Hematopoietic multipotent progenitor cell treated with erythropoietin and hydrocortisone succinate and interleukin-3 and kit ligand, for 4 days (in vitro differentiated cells): ENCODE measurements at places on chromosomes 11 and 22.

- no peak for DNase-seq
Measured at GRCh38 chr11:85540635-85541205, 86.4 kb downstream of the DLG2 start.

- DNase-seq = no peak
Measured at GRCh38 chr11:2538951-2539350, 94.1 kb downstream of the KCNQ1 start.

- no peak for DNase-seq
Measured at GRCh38 chr11:111735262-111736116, 30.7 kb downstream of the PPP2R1B start.

- DNase-seq = peak; percentile 91
Measured at GRCh38 chr11:61947486-61948210, 2.5 kb upstream of the BEST1 start.

DNA sequence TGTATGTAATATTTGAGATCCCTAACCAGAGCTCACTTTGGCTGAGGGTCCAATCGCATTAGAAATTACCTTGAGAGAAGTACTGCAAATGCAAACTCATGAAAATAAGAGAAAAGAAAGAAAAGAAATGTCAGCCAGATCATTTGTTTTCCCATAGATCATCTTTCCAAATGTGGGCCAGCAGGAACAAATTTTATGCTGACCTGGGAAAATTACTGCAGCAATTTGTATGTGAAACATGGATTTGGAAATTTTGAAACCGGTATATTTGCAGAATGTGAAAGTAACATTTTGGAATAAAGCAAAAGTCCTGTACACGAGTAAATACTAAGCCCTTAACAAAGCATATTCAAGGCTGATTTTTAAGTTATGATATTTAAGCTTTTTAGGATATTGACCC is 1058.9 kb upstream of the CCDC90B start:
- DNase-seq = no peak

- DNase-seq = no peak
Measured at GRCh38 chr11:78160557-78160956, 21.1 kb upstream of the ALG8 start.

- DNase-seq = no peak
Measured at GRCh38 chr11:19093976-19094375, 23.0 kb upstream of the ZDHHC13 start.

GRCh38 chr11:64088162-64089026 is 52.7 kb downstream of the FLRT1 start:
- no peak for DNase-seq

- DNase-seq = no peak
Measured at GRCh38 chr11:29634744-29635143, 382.1 kb downstream of the KCNA4 start.

GRCh38 chr11:70535191-70535971 is 137.1 kb downstream of the CTTN start:
- DNase-seq = no peak

GRCh38 chr11:18243783-18244362 is 4.6 kb downstream of the SAA2 start:
- DNase-seq = peak; percentile 85

GRCh38 chr11:65880844-65881421 is 1.3 kb downstream of the CTSW start:
- DNase-seq = no peak

GRCh38 chr11:15849257-15849656 is 507.1 kb downstream of the SOX6 start:
- DNase-seq = no peak

- DNase-seq = no peak
Measured at GRCh38 chr11:125945011-125945796, 640 bp upstream of the VSIG10L2 start.

DNA sequence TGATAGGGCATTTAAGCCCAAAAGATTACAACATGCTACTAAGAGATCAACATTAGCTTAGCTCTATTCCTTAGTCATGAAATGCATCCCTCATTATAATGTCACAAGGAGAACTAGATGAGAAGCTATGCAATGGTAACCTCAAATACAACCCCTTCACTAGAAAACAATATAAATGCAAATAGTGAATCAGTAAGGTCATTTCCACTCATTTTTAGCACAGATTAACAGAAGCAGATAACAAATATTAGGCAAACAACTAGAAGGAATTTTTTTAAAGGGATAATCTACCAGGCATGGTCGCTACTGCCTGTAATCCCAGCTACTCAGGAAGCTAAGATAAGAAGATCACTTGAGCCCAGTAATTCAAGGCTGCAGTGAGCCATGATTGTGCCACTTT is 28.2 kb downstream of the SIK3 start:
- no peak for DNase-seq

- no peak for DNase-seq
Measured at GRCh38 chr11:75066061-75066460, 30.6 kb downstream of the OR2AT4 start.

- no peak for DNase-seq
Measured at GRCh38 chr11:69682221-69682620, 7.1 kb upstream of the LTO1 start.

- DNase-seq = peak; percentile 25
Measured at GRCh38 chr11:22626573-22627239, 1.1 kb upstream of the FANCF start.

GRCh38 chr22:19819911-19820879 is 34.5 kb downstream of the GNB1L start:
- no peak for DNase-seq

DNA sequence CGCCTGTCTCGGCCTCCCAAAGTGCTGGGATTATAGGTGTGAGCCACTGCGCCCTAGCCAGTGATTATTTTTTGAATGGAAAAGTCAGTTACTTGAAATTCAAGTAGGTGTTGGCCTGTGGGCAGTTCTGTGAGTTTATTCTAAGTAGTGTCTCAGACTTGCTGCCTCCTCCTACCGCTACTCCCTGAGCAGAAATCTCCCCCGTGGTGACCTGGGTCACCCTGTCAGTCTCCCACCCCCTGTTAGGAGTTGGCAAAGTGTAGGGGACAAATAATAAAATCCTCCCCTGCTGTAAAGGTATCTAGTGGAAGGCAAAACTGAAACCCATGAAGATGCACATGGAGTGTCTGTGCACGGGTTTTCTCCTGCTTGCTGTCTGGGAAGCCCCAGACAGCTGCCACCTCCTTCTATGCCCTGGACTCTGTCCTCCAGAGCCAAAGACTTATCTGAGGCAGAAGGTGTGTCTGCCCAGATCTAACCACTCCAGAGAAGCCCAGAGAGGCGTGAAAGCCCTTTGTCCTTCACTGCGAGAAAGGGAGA is 26.3 kb downstream of the SNAP29 start:
- no peak for DNase-seq

DNA sequence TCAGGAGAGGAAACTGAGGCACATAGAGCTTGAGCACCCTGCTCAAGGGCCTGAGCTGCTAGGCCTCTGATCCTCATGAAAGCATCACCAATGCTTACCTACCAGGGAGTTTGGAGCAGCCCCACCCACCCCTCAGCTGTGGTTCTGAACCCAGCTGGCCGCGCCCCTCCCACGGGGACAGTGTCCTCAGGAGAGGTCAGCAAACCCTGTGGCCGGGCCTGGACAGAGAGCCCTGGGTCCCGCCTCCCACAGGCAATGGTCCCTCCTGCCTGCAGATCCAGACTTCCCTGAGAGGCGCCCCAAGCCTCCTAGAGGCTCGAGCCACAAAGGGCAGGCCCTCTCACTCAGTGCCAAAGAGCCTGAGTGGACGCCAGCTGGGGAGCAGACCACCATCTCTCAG is 184.9 kb downstream of the BRD1 start:
- DNase-seq = no peak

GRCh38 chr11:134853992-134854991 is 442.2 kb upstream of the B3GAT1 start:
- no peak for DNase-seq

DNA sequence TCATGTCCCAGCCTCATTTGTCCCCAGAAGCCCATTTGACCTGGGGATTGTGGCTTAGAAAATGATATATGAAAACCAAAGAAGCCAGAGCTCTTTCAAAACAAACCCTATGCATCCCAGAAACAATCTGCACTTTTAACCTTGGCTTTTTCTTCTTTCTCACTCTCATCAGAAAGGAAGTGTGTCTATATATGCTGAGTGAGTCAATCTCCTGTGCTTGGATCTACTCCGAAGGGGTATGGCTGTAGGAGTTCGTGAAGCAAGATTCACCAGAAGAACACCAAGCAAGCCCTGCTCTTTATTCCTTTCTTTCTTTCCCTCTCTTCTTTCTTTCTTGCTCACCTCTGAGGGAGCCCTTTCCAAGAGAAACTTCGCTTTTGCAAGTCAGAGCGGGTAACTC is 636 bp downstream of the PAMR1 start:
- no peak for DNase-seq

DNA sequence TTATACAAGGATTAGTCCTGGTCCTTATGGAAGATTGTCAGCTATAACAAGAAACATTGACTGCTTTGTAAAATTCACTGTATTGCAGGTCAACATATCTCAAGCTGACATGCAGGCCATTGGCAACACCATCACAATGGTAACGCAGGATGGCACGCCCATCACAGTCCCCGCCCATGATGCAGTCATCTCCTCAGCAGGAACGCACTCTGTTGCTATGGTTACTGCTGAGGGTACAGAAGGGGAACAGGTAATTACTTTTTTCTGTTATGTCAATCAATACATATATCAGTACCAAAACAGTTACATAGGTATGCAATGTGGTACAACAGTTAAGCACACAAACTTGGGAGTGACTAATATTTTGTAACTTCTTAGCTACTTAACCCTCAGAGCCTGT is 55.3 kb downstream of the ZNF143 start:
- DNase-seq = no peak

GRCh38 chr22:40216041-40216756 is 38.5 kb downstream of the TNRC6B start:
- DNase-seq = no peak

- no peak for DNase-seq
Measured at GRCh38 chr11:58765078-58765477, 33.3 kb upstream of the GLYAT start.

DNA sequence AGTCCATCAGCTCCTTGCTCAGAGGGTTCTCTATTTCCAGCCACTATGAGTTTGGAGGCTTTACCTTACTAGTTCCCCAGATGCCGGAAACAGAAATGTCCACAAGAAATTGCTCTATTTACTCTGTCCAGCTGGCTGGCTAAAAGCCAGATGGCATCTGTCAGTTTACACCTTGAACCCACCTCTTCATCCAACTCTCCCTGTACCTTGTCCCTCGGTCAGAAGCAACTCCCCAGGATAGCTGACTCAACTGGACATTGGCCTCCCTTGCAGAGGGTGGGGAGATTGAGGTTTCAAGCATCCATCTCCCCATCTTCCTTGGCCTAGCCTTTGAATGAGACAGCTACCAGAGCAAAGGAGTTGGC is 1.7 kb downstream of the C2CD2L start:
- DNase-seq = no peak

DNA sequence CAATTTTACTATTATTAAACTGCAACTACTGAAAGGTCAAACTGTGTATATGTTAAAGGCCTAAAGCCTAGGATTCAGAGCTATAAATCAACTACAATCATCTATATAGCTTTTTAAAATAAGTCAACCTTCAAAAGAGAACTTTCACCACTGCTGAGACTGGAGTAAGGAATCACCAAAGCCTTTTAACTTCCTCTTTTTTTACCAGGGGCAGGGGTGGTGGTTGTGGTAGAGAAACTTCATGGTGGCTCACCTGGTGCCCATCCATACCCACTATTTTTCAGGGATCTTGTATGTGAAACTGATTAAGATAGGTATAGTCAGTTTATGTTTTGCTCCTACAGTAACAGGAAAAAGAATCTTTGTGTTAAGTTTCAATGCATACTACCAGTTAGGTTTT is 31.5 kb downstream of the TSG101 start:
- DNase-seq = peak; percentile 52

DNA sequence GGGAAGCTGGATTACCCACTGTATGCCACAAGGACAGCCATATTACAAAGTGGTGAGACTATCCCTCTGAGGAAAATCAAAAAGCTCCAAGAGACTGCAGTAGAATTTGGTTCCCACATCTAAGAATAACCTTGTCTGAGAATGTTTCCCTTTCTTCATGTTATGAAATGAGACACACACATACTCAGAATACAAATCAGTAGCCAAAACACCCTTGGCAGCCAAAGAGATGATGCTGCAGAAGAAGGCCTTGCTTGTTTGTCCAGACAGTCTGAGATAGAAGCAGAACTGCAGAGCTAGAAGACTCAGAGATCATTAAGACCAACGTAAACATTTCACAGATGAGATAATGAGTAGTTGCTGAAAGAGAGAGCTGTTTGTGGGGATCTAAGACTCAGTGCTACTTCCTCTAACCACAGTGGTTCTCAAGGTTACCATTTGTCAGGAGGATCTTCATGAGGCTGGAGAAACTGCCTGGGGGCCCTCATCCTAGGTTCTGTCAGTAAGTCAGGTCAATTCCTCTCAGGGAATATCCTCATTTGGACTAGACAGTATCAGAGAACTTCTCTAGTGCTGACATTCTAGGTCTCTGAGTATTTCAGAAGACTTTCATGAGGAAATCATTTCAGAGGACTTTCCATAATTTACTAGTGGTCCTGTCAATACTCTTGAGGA is 38.9 kb downstream of the RELT start:
- peak; percentile 66 for DNase-seq

- no peak for DNase-seq
Measured at GRCh38 chr11:46617972-46618314, 590 bp downstream of the ATG13 start.

GRCh38 chr11:33207408-33207985 is 46.2 kb upstream of the CSTF3 start:
- DNase-seq = no peak

DNA sequence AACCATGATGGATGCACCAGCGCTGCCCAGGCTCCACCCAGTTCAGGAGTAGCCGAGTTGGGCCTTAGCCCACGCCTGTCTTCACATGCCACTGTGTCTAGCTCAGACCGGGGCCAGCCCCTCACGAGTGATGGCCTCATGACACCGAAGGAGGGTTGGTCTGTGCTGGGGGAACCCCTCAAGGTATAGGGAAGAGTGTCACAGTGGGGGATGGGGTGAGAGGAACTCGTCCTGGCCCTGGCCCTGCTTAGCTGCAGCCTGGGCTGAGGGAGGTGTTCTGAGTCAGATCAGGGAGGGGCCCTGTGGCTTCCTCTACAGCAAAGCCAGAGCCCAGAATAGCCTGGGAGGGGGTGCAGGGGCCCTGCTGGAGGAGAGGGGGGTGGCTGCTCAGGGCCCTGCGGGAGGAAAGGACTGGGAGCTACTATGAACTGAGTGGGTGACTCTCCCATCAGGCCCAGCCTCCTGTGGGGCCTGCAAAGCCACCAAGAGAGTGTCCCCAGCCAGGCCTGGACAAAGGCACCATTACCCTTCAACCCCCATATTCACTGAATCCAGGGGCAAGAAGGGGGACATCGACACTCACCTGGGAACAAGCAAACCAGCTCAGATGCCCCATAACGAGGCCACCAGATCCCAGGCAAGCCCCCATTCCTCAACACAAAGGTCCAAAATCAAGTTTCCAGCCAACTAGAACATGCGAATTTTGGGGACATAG is 41.2 kb downstream of the IGLL5 start:
- peak; percentile 91 for DNase-seq

GRCh38 chr11:84543367-84544159 is 1083.6 kb downstream of the DLG2 start:
- no peak for DNase-seq

DNA sequence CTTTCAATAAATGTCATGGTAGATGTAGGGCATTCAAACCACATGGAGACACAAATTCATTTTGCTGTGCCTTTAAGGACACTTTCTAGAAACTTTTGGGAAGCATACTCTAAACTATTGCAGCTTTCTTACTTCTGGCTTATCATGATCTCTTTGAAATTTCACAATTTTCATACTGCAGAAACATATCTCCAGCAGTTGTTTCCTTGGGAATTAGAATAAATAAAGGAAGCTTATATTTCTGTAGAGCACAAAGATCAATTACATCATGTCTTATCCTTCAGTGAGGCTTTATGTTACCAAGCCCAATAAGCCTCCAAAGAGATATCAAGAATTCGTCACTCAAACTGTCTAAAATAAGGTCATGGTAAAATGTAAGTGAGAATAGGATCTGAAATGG is 74.5 kb upstream of the RAB38 start:
- no peak for DNase-seq
